M059J (cell line): ENCODE measurements at places on chromosomes 2 and 18.

- no peak for DNase-seq
Observed at GRCh38 chr2:57417007-57417406, 629.6 kb upstream of the VRK2 start.

GRCh38 chr2:9178110-9178903 is 28.3 kb upstream of the ASAP2 start:
- no peak for DNase-seq

DNA sequence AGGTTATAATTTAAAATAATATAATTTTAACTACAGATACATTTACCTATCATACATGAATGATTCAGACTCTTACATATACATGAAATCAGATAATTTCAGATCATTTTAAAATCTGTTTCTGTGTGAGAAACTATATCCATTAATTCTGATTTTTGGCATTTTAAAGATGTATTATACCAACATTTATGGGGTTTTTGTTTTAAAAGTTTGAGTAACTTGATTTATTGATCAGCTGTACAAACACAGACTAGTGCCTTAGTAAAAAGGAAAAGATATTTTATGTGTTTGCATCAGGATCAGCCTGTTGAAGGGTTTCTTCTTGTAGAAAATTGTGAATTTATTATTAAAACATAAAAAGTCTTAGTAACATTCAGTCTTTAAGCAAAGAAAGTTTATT is 59.9 kb downstream of the KIAA1328 start:
- no peak for DNase-seq

DNA sequence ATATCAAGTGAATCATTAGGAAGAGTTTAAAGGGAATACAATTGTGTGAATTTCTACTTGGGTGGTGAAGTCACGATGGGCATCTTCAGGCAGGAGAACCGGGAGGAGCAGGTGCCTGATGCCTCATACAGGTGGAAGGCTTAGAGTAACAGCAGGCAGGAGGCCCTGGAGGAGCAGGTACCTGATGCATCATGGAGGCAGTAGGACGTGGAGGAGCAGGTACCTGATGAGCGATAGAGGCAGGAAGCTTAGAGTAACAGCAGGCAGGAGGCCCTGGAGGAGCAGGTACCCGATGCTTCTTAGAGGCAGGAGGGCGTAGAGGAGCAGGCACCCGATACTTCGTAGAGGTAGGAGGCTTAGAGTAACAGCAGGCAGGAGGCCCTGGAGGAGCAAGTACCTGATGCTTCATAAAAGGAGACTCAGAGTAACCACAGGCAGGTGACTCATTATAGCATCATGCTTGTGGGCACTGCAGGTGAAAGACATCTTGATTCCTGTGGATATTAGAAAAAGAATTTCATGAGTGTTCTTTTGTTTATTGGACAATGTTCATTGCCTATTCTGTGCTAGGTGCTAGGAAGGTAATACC is 133.9 kb downstream of the ATP9B start:
- peak; percentile 81 for DNase-seq

GRCh38 chr2:241130316-241130715 is 19.0 kb downstream of the PASK start:
- DNase-seq: no peak

DNA sequence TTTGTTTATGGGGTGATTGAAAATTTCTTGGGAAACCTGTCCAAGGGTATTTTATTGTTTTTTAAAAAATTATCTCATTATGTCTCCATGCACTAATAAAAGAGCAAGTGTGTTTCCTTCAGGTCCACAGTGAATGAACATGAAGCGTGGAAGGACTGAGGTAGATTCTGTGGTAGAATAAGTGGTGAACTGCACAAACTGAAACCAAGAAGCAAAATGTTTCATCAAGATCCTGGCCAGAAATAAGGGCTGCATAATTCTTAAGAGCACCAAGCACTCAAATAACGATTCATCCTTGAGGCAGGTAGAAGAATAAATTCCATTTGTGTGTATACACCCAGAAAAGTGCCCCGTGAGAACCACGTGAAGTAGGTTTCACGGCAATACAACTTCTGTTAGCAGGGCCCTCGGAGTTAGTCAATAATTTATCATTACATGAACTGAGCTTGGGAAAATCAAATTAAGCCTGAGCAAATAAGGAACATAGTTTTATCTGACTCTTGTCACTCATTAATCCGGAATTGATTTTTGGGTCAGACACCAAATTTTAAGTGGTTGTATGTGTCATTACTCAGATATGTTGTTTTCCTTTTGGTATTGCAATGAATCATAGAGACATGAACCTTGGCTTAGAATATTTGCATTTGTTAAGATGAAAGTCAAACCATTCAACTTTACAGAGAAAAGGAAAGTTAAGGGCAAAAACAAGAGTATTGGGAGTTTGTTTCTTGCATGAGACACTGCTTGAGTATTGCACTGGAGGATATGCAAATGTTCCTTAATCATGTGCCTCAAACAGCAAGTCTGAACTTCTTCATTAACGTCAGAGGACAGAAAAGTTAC is 472.6 kb upstream of the NETO1 start:
- DNase-seq: peak; percentile 54
